ENCODE measurements at places on chromosomes 7 and 10.

DNA sequence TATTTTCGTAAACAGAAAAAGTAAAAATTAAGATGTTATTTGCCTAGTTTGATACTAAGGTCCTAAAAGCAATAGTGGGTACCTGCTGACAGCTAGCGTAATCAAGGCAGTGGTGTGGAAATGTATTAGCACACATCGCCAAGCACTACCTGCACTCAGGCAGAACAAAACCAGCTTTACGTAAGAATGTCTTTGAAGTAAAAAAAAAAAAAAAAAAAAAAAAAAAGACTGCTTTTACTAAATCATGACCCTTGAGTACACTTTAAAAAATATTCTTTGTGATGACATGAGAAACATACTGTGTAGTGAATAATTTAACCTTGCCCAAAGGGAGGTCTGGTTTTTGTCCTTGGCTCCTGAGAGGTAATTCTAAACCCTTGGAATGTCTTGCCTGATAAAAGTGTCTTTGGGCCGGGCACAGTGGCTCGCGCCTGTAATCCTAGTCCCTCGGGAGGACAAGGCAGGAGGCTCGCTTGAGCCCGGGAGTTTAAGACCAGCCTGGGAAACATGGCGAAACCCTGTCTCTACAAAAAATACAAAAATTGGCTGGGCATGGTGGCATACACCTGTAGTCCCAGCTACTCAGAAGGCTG, 12.7 kb downstream of the XRCC2 start:
- DNase-seq = peak; percentile 28

DNA sequence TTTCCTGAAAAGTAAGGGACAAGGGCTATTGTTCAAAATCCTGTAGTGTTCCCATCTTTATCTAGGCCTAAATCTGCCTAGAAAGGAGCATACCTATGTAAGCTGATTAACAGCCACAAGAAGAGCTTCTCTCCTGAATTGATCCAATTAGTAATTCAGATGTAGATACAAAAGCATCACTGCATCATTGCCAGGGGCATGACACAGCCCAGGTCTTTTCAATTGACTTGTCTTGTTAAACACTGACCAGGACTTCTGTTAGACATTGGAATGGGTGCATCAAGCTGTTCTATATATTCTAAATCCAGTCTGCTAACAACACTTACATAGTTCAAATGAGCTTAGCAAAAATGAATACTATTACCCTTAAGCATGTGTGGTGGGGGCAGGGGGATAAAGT, 589.2 kb downstream of the INHBA start:
- no peak for DNase-seq

DNA sequence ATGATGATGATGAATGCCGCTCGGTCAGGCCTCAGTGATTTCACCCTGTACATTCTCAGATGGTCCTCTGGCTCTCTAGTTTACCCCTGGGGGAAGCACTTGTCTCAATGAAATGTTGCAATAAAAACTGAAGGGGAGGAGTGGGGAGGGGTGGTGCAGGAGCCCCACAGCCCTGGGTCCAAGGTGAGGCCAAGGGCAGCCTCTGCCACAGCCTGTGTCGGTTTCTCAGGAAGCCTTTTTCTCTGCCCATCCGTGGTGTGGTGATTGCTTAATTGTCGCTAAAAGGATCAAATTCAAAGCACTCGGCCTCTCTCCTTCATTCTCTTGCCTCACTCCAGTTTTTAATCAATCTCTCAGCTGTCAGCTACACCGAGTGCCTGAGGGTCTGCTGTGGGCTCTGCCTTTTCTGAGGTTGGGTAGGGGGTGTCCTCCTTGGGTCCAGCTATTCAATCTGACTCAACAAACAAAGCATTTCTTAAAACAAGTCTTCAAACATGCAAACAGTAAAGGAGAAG, 39.1 kb upstream of the HSPA12A start:
- no peak for DNase-seq

- DNase-seq = no peak
These were observed 75.8 kb downstream of the PRR15 start for GRCh38 chr7:29639386-29639785.

DNA sequence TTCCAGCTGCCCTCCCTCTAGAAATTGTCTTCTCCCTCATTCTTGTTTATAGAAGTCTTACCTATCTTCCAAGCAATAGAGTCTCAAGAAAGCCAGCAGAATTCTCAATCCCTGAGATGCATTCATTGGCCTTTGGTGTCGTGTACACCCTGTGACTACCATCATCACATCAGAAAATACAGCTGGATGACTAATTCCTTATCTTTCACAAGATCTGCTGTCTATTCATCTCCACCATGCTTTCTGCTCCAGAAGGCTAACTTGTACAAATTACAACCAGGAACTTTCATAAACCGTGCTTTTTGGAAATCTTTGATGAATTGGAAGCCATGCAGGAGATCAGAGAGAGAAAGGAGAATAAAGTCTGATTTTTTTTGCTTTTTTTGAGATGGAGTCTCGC, 1062.9 kb upstream of the GHITM start:
- no peak for DNase-seq

DNA sequence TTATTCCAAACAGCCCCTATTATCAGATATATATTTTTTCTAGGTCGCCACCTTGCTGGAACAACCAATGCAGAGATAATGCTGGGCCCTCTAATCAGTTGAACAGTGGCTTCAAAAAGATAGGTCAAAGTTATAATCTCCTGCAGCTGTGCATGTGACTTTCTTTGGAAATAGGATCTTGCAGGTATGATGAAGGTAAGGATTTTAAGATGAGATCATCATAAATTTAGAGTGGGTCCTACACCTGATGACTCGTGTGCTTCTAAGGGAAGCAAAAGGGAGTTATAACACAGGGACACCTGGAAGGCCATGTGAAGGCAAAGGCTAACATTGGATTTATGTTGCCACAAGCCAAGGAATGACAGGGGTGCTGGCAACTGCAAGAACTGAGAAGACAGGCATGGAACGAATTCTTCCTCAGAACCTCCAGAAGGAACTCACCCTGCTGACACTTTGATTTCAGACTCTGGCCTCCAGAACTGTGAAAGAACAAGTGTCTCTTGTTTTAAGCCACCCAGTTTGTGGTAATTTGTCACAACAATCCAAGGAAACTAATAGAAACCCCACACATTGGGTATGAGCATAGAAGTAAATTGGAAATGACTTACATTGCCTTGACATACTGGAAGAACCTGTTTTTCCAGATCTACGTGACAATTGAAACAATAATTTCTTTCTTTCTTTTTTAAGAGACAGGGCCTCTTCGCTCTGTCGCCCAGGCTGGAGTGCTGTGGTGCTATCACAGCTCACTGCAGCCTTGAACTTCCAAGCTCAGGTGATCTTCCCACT, 34.4 kb downstream of the CCDC71L start:
- DNase-seq = no peak

DNA sequence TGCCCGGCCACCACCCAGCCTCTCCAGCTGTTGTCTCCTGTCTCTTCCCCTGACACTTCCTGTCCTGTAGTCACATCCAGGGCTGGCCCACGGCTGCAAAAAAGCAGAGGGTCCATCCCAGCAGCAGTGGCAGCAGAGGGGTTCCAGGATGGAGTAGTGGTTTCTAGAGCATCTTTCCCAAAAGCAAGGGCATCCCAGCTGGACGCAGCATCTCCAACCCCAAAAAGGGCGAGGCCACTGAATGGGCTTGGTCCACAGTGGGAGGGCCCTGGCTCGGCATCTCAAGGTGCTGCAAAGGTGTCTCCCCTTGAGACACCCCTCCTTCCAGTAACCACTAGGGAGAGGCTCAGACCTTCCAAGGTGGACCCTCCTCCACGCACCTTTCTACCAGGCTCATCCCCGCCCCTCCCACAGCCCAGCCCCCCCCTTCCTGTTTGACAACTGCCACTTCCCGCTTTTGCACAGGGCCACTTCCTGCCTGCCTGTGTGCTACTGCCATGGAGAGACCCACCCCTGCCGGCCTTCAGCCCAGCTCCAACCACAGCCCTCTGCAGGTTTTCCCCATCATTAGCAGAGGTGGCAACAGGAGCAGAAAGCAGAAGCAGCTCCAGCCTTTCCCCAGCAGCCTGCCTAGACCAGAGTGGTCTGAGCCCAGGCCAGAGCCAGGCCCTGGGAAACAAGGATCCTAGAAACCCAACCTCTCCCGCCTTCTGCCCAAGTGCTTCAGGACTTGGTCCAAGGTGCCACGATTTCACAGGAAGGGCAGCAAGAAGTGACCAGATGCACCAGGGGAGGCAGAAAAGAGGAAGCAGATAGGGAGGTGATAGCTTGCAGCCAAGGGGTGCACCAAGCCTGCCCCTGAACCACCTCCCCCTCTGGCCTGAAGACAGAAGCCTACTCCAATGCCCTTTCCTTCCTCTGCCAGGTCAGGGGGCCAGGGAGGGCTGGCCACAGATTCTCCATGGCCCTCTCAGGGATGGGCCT, 8.6 kb downstream of the CAMK2G start:
- DNase-seq = peak; percentile 75

GRCh38 chr10:72487521-72487920, 132.8 kb upstream of the DNAJB12 start:
- DNase-seq = no peak

GRCh38 chr7:1691601-1692514, 21.8 kb downstream of the ELFN1 start:
- DNase-seq = peak; percentile 53

DNA sequence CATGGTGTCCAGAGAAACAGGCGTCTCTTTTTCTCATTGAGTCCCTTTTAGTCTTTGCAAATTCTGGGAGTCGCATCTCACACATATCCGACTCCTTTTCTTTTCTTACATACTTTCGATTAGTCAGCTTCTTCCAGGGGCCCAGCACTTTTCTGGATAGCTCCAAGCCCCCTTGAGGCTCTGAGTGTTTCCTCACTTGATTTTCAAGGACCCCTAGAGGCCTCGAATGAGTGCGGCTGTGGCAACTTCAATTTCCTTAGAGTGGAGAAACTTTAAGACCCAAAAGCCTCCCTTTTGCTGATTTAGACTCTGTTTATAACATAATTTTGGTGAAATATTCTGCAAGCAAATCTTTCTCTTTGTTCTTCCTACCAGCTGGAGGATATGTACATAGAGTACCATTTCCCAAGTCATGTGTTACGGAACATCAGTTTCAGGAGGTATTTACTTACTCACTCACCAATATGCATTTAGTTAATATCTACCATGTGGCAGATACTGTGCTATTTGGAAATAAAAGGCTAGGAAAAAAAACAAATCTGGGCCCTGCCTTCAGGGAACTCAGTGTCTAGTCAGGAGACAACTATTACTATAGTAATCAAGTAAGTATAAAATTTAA, 555.2 kb downstream of the REEP3 start:
- DNase-seq = no peak

- DNase-seq = no peak
These were observed 71.3 kb downstream of the HDAC9 start for GRCh38 chr7:18566829-18567228.

GRCh38 chr7:68031180-68031943, 1034.7 kb downstream of the TYW1 start:
- DNase-seq = no peak

- no peak for DNase-seq
These were observed 36.7 kb upstream of the STK17A start for GRCh38 chr7:43546231-43546630.

DNA sequence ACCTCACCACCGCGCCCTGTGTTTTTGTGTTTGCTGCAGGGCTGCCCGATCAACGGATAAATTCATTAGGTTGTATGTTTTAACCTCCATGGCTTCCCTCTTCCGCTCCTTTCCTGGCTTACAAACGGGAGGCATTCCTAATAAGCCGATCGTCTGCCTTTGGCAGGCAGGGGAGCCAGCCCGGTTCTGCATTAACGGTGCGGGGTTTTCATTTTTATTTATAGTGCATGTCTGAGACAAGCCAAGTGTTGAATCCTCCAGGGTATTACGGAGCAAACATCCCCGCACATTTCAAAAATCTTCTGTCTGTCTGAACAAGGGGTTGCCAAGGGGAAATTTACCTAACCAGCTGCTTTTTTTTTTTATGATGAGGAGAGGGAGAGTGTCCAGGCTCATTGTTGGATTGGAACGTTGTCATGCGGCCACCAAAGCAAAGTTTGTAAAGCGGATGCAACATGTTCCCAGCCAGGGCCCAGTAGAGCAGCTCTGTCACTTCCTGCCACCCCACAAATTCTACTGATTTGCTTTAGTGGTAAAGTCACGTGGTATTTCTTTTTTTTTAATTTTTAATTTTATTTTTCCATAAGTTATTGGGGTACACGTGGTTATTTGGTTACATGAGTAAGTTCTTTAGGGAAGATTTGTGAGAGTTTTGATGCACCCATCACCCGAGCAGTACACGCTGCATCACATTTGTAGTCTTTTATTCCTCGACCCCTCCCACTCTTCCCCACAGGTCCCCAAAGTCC, 92.3 kb upstream of the BAIAP2L1 start:
- no peak for DNase-seq

DNA sequence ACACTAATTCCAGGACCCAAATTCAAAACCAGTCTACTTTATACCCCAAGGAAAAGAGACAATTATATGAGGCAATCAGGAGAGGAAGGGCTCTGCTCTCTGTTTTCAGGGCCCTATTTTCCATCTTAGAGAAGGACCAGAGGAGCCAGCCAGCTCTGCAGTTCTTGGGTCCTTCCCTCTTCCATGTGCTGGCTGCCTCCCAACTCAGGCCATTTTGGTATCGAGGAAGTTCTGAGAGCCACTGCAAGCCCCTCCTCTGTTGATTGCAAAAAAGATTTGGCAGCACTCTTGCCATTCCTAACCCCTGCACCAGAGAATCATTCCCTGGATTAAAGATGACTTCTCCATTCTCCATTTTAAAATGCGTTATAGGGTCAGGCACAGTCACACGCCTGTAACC, 151.2 kb downstream of the AOAH start:
- DNase-seq = no peak

DNA sequence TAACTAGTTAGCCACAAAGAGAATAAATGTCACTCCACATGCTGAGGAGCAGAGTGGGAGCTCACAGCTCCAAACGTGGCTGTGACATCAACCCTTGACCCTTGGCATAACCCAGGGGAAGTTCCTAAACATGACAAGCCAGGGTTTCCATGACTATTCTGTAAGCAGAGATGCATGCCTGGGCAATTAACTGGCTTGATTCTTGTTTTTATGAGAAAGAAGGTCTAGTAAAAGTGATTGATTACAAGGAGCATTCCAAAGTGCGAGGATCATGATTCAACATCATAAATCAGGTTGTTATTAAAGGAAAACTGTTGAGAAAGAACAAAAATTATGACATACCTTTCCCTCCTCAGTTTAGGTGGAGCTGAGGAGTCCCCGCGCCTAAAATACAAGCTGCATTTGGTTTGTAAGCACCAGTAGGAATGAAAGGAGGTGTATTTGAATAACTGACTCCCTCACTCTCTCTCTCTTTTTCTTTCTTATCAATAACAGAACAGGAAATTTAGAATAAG, 108.4 kb downstream of the SFMBT2 start:
- DNase-seq = no peak

- DNase-seq = no peak
These were observed 98.5 kb downstream of the ARHGAP22 start for GRCh38 chr10:48506147-48506917.

DNA sequence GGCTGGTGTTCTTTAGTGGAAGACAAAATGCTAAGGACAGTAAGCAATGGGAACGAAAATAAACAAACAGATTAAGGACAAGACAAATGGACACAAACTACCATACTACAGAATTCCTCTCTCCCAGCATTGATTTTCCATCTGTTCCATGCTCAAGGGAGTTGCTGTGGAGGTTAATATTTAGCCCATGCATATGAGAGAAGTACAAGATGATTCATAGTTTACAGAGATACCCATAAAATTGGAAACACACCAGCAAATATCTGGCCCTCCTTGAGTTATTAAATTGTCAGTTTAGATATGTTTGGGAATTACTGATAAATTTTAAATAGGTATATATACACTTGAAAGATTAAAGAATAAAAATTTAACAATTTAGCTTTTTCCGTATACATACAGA, 69.8 kb downstream of the GLI3 start:
- DNase-seq = no peak

- no peak for DNase-seq
These were observed 10.4 kb downstream of the FFAR4 start for GRCh38 chr10:93576888-93577287.

- DNase-seq = no peak
These were observed 1.5 kb downstream of the ADCY1 start for GRCh38 chr7:45575501-45576248.

Measured in upper lobe of right lung (tissue), 1 donor.